KG1 (cell line): ENCODE measurements at places on chromosomes 1 and 21.

DNA sequence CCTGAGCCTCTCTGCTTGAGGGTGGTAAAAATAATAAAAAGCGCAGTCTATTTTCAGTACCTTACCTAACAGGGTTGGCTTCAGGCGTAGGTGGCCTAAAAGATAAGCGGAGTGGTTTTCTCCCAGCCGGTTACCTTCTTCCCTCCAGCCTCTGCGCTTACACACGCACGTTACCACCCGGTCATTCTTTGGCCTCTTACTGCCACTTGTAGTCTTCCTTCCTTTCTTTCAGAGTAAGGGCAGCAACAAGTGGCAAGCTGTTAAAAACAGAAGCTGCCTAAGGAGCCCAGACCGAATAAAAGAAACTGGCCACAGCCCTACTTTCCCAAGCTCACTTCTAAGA is 35.4 kb downstream of the CLCA1 start:
- DNase-seq, result no peak

- DNase-seq, result no peak
Measured at GRCh38 chr1:198687429-198687828, 48.6 kb downstream of the PTPRC start.

GRCh38 chr1:6101826-6102531 is 56.3 kb downstream of the KCNAB2 start:
- no peak for DNase-seq

GRCh38 chr1:85135392-85135798 is 65.4 kb downstream of the SYDE2 start:
- DNase-seq, result no peak

- DNase-seq, result no peak
Measured at GRCh38 chr1:106366627-106367319, 689.7 kb upstream of the PRMT6 start.

GRCh38 chr21:42312626-42313104 is 2.5 kb downstream of the TFF3 start:
- no peak for DNase-seq

DNA sequence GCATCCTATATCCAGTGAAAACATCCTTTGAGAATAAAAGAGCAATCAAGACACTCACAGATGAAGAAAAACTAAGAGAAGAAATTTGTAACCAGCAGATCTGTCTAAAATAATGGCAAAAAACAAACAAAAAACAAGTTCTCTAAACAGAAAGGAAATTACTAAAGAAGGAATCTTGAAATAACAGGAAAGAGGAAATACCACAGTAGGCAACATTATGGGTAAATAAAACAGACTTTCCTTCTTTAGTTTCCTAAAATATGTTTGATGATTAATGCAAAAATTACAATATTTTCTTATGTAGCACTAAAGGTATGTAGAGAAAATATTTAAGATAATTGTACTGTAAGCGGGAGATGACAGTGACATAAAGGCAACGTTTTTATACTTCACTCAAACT is 23.5 kb downstream of the SLC19A1 start:
- DNase-seq, result no peak
